ENCODE measurements at places on chromosomes 12 and 14.

DNA sequence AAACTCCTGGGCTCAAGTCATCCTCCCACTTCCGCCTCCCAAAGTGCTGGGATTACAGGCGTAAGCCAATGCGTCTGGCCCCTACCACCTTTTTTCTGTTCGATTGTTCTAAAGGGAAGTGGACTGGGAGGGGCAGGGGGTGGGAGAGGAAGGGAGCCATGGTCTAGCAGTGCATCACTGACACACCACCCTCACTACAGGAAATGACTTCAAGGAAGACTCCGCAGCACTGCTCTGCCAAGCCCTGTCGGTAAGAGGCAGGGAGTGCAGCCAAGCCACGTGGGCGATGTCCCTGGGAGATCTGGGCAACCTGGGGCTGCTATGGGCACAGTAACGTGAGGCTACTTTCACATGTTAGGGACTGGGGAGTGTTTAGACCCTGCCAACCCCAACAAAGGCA, 18.0 kb downstream of the LRRC74A start:
- peak; percentile 32 for DNase-seq

DNA sequence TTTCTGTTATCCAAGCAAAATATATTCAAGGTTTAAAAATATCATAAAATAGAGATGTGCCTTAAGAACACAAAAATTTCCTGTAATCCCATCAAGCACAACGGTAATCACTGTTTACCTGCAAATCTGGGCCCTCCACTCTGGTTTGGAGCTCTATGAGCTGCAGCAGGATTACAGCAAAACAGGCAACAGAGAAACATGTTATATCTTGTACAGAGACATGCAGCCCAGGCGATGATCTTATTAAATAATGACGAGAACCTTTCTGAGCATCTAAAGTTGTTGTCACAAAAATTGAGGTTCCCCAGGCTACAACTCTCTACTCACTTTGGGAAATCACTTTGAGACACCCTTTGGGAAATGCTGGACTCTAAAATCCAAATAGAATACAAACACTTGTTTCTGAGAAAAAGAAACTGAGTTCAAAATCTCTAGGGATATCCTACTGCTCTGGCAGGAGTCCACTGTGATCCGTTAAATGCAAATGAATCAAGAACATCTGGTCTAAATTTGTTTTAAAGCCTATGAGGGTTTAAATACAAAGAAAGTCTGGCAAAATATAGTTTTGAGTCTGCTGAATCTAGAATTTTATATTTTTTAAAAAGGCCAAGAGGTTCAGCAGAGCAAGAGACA, 36.3 kb downstream of the STON2 start:
- DNase-seq: no peak

DNA sequence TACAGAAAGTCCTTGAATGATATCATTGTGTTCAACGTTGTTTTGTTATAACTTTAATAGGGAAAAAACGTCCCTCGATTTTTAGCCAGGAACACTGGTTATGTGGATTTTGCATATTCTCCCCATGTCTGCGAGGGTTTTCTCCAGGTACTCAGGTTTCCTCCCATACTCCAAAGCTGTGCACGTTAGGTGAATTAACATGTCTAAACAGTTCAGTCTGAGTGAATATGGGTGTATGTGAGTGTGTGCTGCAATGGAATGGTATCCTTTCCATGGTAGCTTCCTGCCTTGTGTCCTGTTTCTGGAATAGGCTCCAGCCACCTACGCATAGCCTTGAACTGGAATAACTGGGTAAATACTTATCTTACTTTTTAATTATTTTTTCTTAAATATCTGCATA, 810.8 kb upstream of the ATXN7L3B start:
- DNase-seq: no peak

GRCh38 chr14:46769292-46769691, 117.7 kb upstream of the RPL10L start:
- DNase-seq: no peak

DNA sequence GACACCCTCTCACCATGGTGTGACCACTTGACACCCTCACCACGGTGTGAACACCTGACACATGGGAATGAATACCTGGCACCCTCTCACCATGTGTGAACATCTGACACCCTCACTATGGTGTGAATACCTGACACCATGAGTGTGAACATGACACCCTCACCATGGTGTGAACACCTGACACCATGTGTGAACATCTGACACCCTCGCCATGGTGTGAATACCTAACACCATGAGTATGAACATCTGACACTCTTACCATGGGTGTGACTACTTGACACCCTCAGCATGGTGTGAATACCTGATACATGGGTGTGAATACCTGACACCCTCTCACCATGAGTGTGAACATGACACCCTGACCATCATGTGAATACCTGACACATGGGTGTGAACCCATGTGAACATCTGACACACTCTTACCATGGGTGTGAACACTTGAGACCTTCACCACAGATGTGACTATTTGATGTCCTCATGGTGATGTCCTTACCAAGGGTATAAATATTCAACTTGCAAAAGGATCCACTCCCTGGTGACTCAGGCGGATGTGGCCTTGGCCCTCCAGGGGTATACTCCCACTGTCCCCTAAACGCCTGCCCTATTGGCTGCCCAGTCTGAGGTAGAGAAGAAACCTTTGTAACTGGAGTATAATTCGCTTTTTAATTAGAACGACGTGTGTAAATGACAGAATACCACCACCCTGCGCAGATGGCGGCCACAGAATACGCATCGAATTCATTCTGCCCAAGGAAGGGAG, 29.1 kb downstream of the RFLNA start:
- no peak for DNase-seq

- DNase-seq: no peak
Measured at GRCh38 chr12:49925433-49926204, 21.9 kb upstream of the FAIM2 start.

DNA sequence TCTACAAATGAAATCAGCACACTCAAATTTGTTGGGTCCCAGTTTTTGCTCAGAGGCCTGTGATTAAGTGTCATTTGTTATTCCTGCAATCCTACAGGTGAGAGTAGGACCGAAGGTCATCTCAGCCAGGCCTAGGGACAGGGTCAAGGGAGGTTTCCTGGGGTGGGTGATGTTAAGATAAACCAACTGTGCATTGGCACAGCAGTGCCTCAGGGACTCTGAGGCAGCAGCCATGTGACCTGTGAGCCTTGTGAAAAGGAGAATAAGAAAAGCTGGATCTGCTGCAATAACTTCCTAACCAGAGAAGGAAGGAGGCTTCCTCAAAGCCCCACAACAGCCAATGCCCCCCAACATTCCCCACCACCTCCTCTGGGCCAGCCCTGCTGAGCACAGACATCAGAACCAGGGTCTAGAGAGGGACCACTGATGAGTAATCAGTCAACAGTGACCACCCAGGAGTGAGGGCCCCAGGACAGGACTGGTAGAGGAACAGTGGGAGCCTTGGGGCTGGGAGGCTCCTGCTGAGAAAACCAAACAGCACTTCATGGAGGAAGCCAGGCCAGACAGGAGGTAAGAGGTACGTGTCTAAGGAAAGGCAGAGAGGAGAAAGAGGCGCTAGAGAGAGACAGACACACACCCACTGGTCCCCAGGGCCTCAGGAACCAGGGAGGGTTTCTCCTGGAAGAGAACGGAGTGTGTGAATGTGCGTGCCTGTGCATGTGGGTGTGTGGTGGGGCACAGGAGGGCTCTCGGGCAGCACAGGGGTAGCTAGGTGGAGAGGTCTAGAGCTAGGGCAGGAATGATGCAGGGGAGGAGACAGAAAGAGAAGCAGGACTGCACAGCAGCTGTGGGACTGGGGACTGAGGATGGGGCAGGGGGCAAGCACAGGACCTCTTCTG, 82.4 kb downstream of the ITPK1 start:
- DNase-seq: no peak

GRCh38 chr12:7787574-7788293, 1.5 kb upstream of the NANOG start:
- no peak for DNase-seq

DNA sequence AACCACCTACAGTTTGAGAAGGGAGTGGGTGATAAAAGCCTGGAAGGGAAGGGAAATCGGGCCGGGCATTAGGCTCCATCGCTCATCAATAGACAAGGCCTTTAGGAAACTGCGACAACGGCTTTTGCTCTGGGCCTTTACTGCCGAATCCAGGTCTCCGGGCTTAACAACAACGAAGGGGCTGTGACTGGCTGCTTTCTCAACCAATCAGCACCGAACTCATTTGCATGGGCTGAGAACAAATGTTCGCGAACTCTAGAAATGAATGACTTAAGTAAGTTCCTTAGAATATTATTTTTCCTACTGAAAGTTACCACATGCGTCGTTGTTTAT, 261 bp upstream of the RNU7-1 start:
- no peak for DNase-seq

DNA sequence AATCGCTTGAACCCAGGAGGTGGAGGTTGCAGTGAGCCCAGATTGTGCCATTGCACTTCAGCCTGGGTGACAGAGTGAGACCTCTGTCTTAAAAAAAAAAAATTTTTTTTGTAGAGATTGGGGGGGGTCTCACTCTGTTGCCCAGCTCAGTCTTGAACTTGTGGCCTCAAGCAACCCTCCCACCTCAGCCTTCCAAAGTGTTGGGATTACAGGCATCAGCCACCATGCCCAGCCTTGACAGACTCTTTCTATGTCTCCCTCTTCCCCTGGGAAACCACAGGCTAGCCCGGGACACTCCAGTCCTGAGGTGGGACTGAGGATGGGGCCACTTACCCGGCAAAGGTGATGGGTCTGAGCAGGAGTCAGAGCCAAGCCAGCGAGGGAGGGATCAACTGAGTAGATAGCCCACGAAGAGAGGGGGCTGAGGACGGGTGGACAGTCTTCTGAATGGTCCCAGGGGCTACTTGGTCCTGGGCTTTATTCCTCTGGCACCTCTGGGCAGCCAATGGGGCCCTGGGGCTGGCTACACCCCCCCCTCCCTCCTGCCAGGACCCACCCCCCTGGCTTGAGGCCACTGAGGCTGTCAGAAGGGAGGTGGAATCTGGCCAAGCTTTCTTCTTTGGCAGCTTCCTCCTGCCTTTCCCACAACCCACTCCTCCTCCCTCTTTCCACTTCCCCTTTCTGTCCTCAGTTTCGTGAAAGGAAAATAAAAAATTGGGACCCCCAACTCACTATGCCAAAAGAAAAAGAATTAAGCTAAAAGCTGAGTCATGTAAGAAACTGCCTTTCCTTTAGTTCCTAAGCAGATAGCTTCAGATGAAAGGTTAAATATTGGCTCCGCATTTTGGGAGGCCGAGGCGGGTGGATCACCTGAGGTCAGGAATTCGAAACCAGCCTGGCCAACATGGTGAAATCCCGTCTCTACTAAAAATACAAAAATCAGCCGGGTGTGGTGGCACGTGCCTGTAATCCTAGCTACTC, at the start of gene SDS:
Gene SDS, minus strand, starts transcription at position 453 of the 981 bp plus-strand sequence. CDS start 4,179 bp downstream, outside the sequence.
- DNase-seq: no peak

- no peak for DNase-seq
Measured at GRCh38 chr12:27151479-27151878, 69.1 kb upstream of the C12orf71 start.

GRCh38 chr12:70590051-70590450, 47.2 kb downstream of the PTPRB start:
- no peak for DNase-seq

DNA sequence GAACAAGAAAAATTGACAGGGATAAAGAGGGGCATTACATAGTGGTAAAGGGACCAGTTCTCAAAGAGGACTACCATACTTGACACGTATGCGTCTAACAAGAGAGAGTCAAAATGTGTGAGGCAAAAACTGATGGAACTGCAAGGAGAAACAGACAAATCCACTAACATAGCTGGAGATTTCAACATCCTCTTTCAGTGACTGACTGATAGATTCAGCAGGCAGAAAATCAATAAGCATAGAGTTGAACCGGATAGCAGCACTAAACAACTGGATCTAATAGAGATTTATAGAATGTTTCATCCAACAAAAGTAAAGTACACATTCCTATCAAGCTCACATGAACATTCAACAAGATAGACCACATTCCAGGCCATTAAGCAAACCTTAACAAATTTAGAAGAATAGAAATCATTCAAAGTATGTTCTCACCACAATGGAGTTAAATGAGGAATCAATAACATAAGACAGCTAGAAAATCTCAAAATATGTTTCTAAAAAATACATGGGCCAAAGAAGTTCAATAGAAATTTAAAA, 16.1 kb upstream of the CRACR2A start:
- DNase-seq: no peak

GRCh38 chr12:119666226-119666795, 1.6 kb upstream of the PRKAB1 start:
- no peak for DNase-seq

DNA sequence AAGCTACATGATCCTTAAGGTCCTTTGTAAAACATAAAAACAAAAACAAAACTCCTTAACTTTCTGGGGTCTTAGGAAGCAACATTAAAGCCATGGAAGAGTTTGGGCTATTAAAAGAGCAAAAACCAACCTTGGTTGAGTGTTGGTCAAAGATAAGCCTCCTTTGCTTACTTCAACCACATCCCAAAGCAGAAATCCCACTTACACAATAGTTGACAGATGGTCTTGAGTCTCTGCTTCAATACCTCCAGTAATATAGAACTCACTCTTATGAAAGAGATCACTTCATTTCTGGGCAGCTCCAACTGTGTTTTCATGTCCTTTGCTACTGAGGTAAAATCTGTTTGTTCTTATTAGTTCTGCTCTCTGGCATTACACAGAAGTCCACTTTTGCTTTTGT, 125.8 kb downstream of the SLC38A4 start:
- DNase-seq: no peak

DNA sequence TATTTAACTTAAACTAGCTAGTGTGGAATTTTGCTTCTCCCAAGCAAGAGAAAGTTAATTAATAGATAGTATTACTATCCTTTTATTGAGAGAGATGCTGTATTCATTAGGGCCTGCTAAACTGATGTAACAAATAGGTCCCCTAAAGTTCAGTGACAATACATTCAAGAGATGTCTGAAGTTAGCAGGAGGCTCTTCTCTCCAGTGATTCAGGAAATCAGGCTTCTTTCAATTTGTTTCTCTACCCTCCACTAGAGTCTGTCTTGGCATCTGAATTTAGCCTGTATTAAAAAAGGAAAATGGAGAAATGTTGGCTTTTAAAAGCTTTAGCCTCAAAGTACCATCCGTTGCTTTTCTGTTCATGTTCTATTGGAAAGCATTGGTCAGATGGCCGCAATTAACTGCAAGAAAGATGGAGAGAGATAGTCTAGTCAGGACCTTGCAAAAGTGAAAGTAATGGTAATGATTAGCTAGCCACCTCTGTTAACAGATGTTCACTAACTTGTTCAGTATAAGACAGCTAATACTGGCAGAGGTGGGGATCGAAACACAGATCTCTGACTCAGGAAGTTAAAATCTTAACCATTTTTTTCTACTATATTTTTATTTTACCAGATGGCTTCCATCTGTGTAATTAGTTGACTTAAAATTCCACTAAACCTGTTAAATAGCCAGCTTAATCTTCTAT, 786.8 kb downstream of the TMTC2 start:
- DNase-seq: no peak

GRCh38 chr12:13801543-13801942, 179.9 kb downstream of the GRIN2B start:
- no peak for DNase-seq

- DNase-seq: no peak
Measured at GRCh38 chr12:107666009-107666408, 19.6 kb upstream of the PWP1 start.

All from stimulated activated CD8-positive, alpha-beta memory T cell treated with anti-CD3 and anti-CD28 coated beads, Interleukin-15, amount 100 ng/mL, for 4 hours (primary cell).